ENCODE measurements at places on chromosomes 5 and 9. TPM values are rescaled to one million over a fixed set of nuclear protein-coding genes. Genes with fewer than 3 reads are reported as not detected.

The TGFBR1 gene
- total RNA-seq, result 102 TPM

The CDC26 gene
- total RNA-seq, result 39.2 TPM

The KIAA1958 gene
- 2.5 TPM for total RNA-seq

The GARIN3 gene
- not detected for total RNA-seq

The OSMR gene
- 97.7 TPM for total RNA-seq

The CDKN2B-AS1 gene
- total RNA-seq, result 2.3 TPM

The CMYA5 gene
- total RNA-seq, result 0.61 TPM

The ELOVL7 gene
- 39.2 TPM for total RNA-seq

The KIF20A gene
- total RNA-seq, result 36.5 TPM

DNA sequence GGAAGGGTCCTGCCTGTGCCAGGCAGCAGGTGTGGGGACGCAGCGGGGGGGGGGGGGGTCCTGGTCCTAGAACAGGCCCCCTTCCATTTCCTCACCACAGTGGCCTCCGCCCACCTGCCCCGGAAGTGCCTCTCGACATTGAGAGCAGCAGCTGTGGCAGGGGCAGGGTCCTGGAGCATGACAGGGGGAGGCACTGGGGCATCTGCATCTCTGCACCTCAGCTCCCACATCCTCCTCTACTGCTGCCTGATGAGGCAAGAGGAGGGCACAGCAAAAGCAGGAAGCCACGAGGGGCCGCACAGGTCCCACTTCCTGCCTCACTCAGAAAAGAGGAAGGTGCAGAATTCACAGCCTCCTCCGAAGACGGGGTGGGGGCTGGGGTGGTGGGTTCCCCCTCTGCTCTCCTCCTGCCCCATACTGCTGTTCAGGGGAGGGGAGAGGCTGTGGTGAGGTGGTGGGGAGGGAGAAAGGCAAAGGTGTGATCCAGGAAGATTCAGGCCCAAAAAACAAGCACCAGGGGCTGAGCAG is 14.8 kb downstream of the AKNA start:
- DNase-seq, result no peak

GRCh38 chr9:37198039-37198729 is 77.8 kb downstream of the ZCCHC7 start:
- no peak for DNase-seq

DNA sequence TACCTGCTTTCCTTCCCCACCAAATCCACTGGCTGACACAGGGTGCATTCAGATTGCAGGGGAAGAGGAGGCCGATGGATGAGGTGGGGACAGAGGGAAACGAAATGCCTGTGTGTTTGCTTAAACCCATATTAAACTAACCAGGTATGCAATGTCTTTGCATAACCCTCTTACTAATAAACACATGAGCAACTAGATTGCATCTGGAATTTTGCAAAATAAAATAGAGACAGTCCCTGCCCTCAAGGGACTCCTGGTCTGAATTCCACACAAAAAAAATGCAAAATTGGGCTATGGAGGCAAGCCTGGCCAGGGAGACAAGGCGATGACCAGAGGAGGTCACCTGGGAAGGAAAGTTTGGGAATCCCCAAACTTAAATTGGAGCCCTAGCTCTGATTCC is 202.9 kb downstream of the ACTL7B start:
- DNase-seq, result no peak

DNA sequence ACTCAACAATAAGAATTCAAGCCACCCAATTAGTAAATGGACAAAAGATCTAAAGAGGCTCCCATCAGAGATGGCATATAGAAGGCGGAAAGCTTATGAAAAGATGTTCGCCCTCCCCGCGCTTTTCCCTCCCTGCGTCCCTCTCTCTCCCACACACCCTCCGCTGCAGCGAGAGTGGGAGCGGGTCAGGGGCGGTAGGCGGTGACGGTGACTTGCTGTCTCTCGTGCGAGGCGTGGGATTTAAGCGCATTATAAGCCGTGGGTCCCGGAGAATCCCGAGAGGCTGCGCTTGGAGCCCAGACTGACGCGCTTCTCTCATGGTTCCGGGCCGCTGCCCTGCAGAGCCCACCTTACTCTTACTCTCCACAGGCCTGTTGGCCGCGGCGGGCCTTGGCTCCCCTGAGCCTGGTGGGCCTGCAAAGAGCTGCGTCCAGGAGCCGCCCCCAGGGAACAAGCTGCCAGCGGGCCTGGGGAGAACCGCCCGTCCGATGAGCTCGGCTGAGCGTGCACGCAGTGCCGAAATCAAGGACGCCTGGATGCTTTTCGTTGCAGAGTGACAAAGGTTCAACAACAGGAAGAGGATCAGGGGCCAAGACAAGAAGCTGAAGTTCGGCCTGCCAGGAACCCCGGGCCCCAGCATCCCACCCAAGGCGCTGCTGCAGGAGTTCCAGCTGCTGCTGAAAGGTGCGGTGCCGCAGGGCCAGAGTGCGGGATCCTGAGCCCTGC is 42.6 kb upstream of the BICD2 start:
- DNase-seq, result no peak

DNA sequence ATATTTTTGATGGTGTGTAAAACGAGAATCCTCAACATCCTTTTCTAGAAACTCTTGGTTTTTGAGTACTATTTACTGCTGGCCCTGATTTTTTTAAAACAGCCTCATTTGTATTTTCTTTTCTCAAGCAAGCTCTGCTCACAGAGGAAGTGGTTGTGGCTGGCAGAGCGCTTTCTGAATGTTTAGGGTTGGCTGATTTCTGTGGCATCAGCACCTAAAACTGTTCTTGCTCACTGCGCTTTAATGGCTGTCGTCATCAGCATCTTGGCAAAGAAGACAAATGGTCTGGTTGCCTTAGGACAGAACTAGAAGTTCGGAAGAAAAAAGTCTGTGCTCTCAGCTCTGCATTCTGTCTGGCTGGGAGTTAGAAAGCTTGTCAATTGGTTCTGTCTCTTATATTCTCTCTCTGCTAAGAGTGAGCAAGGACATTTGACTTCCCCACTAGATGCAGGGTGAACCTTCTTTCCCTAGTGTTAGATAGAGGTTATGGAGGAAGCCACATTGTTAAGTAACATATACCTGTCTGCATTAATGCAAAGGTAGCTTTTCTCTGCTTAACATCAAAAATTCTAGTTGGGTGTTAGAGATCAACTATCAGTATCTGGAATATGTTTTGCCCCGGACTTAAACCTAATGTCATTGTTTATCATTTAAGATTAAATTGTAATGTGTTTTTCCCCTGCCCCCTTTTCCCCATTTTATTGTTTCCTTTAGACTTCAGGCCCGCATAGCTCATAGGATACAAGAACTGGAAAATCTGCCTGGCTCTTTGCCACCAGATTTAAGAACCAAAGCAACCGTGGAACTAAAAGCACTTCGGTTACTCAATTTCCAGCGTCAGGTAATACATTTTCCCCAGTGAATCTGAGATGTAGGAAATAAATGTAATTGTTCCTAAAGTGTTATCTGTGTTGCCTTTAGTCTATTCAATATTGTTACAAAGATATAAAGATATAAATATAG is 39.0 kb downstream of the SMARCA2 start:
- peak; percentile 26 for DNase-seq

DNA sequence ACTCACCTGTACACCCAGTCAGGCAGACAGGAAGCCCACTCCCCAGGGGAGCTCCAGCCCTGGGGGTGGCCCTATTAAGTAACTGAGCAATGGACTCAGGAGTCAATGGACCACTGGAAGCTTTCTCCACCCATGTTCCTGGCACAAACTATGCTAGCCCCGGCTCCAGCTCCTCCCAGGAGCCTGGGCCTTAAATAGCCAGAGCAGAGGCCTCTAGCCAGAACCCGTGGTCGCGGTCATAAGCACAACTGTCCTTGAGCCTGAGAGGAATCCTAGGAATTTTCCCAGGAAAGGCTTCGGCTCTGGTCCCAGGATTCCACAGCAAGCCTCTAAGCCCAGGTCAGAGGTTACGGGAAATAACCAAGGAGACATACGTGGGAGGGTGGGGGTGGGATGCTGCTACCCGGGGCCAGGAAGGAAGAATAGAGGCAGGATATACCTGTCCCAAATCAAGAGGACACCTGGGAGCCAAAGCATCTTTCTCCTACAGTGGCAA is 5.5 kb downstream of the SEPTIN8 start:
- no peak for DNase-seq

GRCh38 chr5:161027763-161028162 is 175.8 kb upstream of the ATP10B start:
- DNase-seq, result no peak
